NCI-H1105 (cell line): ENCODE measurements at places on chromosomes 2 and 18.

DNA sequence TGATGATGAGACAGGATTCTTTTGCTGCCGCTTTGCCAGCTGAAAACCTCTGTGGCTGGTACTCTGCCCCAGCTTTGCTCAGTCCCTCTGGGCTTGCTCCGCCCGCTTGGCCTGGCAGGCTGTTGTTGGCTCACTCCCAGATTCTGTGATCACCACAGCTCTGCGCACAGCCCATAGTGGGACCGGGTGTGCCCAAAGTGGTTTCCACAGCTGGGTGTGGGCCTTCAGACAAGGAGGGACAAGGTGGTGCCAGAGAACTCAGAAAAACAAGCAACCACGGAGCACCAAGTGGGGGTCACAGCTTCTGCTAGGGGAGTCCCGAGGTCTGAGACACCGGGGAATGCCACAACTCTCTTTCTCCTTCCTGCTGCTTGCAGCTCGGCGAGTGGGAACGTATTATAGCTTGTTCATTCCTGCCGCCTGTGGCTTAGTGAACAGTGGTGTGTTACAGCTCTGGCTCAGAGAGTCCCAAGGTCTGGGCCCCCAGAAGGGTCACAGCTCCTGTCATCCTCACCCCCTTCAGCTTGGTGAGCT is 9.2 kb upstream of the KYNU start:
- DNase-seq, result no peak

DNA sequence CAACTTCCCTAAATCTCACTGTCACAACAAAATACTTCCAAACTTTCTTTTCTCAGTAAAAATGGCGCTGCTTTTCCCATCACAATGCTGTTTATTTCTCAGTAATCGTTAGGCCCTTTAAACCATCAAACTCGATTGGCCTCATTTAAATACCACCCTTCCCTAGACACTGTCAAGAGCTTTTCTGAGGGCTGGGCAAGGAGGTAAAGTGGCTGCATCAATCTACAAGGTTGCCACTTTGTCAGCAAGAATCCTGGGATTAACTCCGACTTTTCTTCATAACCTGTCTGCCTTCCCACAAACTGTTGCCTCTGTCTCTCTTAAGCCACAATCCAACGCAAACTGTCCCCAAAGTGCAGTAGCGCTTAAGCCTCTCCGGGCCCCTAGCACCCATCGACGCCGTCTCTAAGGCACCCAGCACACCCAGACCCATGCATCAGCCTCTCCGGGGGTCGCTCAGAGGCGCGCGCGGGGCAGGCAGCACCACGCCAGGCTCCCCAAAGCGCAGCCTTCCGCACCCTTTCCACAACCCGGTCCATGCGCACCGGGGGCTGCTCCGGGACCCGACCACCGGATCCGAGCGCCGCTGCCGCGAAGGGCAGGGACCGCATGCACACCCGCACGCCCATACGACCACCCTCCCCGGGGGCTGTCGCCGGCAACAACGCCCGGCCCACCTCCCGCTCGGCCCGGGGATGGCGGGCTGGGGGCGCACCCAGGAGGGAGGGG is 683 bp downstream of the MBOAT2 start:
- peak; percentile 22 for DNase-seq

DNA sequence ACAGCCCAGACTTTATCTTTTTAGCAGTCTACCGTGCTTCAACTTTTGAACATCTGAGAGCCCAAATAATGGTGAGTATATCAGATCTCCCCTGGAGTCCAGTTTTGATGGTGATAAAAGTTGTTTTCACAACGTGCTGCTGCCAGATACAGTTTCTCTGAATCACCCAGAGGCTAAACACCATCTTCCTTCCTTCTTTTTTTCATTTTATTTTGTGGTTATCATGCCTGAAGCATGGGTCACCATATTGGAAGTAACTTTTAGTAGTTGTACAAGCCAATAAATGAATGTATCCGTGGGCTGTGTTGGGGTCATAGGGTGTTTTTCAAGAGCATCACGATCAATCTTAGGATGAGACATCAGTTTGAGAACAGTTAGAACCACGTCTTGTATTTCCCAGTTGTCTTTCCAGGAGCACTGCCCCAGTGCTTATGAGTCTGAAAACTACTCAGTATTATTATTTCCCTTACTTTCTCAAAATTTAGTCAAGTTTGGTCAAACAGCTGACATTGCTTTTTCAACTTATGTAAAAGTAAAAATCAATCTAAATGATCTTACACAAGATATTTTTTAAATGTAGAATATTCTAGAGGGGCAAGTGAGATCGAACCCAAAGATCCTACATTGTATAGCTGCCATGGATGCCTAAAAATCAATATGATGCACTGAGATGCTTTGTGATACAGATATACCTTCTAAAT is 311.4 kb downstream of the CTNNA2 start:
- no peak for DNase-seq

GRCh38 chr2:149587220-149587949 is at the start of gene MMADHC:
TSS of gene MMADHC (minus strand) at chr2:149587775. CDS start at chr2:149587097, 678 bp downstream.
- peak; percentile 91 for DNase-seq

GRCh38 chr18:37242826-37243560 is 322.6 kb downstream of the CELF4 start:
- DNase-seq, result no peak

DNA sequence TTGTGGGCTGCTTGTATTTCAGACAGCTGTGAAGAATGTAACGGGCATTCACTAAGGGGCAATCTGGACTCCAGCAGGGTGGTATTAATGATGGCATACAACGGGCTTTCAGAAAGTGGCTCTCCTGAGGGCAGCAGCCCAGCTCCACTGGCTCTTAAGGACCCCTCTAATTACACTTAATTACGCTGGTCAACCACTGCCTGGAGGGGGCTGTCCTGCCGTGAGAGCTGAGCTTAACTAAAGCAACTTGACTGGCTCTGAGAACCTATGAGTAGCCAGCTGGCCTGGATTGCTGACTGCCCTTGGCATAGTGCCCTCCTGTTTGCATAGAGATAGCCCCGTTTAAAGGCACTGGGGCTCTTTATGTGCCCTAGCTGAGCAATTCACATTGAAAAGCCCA is 3.8 kb downstream of the LIPG start:
- DNase-seq, result peak; percentile 24

GRCh38 chr2:122543815-122544214 is 788.4 kb downstream of the TSN start:
- DNase-seq, result no peak

GRCh38 chr2:129907256-129907998 is 72.0 kb upstream of the RAB6C start:
- DNase-seq, result no peak

DNA sequence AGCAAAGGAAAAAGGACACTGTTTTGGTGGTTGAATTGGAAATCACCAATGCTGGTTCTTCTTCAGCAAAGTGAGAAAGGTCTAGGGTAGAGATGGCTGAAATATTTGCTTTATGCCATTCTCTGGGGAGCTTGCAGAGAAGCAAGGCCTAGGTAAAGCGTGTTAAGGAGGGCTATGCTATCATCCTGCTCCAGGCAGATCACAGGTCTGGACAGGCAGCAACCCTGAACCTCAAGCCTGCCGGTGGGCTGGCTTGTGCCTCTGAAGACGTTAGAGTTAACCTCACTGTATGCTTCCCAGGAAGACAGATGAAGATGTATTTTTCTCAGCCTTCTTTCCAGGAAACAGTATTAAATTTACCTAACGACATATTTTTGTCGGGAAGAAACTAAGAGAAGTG is 138.5 kb upstream of the LYPD6 start:
- DNase-seq, result no peak

DNA sequence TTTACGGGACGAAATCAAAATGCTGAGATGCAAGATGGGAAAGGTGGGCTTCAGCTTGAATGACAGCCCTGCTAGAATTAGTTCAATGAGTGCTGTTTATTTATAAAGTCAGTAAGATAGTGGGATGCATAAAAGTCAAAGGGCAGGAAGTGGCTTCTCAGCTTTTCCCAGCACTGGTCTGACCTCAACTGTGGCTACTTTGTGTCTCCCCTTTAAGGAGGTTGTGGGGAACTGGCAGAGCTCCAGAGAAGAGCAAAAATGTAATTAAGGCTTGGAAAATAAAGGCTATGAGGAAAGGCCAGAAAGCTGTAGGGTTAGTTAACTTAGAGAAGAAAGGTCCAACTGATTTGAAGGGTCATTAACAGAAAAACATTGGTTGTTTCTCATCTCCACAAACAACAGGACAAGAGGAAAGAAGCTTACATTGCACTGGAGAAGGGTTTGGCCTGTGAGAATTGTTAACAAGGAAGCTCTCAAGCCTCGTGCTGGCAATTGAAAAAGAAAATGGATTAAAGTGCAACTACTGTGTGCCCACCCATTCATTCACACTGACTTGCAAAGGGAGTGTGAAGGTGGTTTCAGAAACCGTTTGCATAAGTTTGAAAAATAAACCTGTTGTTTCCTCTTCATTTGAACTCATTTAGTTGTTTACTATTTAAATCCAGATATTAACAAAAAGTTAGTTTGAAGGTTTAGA is 68.8 kb upstream of the CD28 start:
- DNase-seq, result no peak

DNA sequence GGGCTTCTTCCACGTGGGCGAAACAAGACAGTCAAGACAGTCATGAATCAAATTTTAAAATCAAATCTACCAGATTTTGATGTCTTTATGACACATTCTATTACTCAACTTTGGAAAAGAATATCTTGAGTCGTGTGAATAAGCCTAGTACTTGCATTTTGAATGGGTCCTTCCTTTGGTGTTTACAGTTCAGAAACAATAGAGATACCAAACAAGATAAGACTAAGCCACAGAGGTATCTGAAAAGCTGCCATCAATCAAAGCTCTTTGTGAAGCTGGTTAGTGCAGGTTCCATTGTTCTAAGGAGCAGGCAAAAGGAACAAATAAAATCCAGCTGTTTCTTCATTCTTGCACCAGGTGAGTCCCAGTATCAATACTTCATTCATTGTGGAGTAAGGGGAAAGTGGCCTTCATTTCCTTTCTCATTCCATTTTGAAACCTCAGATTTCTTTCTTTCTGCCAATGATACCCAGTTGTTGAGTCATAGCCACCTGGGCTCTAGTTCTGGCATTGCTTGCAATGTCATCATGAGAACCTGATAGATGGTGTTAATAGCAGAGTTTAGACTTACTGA is 151.7 kb upstream of the L3MBTL4 start:
- DNase-seq, result no peak

DNA sequence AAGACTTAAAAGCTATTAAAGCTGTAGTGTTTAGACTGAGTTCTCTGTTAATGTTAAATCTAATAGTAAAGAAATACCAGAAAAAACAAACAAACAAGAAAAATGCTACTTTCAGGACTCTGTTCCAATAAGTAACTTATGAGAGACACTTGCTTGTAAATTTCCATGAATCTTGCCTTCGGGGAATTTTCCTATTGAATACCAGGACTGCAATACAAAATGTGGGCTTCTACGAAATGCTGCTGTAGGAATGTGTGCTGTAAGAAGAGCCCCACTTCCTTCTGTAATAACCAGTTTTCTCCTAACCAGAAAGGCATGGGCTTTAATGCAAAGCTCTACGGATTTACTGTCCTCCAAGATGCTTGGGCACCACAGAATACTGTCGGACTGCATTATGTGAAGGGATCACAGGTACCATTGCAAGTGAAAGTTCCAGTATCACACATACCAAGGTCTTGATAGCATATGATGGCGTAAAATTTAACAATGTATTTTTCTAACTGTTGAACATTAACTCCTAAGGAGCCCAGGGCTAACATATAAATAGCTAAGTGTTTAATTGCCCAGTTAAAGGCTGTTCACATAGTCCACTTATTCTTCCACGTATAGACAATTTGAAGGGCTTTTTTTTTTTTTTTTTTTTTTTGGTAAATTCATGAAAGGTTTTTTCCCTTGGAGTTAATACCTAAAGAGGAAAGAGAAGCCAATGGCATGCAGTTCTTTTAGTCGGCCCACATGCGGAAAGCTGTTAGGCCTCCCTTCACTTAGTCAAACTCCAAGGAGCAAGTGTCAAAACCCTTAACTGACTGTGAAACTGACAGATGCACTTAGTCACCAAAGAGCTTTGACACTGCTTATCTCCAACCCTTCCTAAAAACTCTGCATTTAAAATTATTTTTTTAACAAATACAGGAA is 564.0 kb upstream of the POU3F3 start:
- no peak for DNase-seq

GRCh38 chr2:238320648-238321281 is 447 bp downstream of the TRAF3IP1 start:
- no peak for DNase-seq

DNA sequence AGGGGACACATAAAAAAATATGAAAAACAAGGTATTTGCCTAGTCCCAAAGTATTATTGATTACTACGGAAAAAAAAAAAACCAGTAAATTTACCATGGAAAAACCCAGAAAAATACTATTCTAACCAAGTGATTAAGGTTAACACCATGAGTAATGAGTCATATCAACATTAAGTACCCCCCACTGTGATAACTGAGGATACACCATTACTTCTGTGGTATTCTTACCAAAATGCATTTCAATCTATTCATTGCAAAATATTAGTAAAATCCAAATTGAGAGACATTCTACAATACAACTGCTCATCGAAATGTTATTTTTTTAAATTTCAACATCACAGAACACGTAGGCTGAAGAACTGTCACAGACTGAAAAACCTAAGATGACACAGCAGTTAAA is 669.8 kb downstream of the ZEB2 start:
- DNase-seq, result no peak

DNA sequence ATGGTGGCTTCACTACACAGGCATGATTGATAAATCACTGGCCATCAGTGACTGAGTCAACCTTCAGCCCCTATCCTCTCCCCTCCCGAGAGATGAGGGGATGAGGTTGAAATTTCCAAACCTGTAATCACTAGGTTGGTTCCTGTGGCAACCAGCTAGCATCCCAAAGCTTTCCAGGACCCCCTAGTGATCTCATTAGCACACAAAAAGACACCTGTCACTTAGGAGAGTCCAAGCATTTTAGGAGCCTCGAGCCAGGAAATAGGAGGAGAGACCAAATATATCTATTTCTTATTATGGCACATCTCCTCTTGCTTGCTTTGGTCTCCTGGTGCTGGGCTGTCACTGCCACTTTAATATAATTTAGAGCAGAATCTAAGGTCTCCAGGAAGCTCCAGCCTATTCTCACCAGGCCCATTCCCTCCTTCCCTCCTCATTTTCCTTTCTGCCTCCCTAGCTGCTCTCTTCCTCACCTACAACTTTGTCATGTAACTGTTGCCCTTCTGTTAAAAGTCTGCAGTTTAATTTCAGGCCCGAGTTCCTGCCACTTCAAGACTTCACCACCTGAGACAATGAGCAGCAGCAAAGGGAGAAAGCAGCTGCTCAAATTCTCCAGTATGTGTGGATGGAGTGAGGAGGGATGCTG is 33.2 kb upstream of the NAB1 start:
- no peak for DNase-seq

GRCh38 chr2:42971947-42972736 is 179.8 kb upstream of the HAAO start:
- no peak for DNase-seq

- no peak for DNase-seq
Observed at GRCh38 chr2:43158259-43158880, 68.0 kb downstream of the ZFP36L2 start.

GRCh38 chr2:57881998-57882888 is 164.4 kb upstream of the VRK2 start:
- DNase-seq, result no peak

- no peak for DNase-seq
Observed at GRCh38 chr2:148653437-148653836, 8.9 kb downstream of the EPC2 start.
